ENCODE measurements at places on chromosomes 16 and 17.

DNA sequence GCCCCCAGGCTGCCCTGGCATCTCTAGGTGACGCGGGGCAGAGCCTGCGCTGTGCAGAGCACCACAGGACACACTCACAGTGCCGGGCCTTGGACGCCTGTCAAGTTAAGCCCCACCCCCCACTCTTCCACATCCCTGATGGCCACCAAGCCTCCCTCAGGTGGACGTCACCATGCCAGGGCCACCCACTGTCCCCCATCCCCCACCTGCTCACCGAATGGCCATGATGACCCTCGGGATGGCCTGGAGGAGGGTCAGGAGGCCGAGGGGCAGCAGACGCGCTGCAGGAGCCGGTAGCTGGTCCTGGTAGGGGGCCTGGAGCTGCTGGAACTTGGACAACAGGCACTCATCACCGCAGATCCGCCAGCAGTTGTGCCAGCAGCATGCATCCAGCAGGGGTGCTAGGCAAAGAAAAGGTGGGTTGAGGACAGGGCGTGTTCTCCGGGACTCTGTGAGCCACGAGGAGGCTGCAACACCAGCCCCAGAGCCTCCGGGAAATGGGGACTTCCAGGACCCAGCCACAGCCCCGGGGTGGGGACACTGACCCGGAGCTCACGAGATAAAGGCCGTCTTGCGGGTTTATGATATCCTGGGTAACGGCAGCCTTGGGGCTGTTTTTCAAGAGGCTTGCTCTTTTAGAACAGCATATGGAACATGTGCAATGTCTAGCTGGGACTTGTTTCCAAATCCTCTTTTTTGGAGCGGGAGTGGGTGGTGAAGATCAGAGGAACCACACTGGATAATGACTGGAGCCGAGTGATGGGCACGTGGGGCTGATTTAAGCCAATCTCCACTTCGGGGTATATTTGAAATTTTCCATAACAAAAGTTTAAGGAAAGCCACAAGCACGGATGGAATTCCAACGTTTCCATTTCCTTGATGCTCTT, 11.4 kb downstream of the C16orf95 start:
- no peak for DNase-seq

DNA sequence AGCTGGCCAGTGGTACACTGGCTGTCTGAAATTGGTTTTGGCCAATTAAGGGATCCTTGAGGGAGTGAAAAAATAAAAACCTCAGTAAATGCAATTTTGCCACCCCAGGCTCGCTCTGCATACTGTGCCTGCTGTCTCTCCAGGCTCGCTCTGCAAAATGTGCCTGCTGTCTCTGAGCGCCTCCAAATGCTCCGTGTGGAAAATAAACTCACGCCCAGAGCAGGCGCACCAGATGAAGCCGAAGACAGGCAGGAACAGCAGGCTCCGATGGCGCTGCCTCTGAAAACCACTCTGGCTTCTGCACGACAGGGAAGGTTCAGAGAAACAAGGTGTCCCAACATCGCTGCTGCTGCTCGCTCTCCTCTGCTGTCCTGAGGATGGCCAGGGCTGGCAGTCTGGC, 29.1 kb downstream of the SNN start:
- DNase-seq, result no peak

GRCh38 chr17:8465759-8466158, 30.1 kb downstream of the NDEL1 start:
- no peak for DNase-seq

- no peak for DNase-seq
Measured at GRCh38 chr16:71867939-71868338, 16.0 kb downstream of the ZNF821 start.

- no peak for DNase-seq
Measured at GRCh38 chr17:77489239-77489892, 348.6 kb downstream of the SEC14L1 start.

DNA sequence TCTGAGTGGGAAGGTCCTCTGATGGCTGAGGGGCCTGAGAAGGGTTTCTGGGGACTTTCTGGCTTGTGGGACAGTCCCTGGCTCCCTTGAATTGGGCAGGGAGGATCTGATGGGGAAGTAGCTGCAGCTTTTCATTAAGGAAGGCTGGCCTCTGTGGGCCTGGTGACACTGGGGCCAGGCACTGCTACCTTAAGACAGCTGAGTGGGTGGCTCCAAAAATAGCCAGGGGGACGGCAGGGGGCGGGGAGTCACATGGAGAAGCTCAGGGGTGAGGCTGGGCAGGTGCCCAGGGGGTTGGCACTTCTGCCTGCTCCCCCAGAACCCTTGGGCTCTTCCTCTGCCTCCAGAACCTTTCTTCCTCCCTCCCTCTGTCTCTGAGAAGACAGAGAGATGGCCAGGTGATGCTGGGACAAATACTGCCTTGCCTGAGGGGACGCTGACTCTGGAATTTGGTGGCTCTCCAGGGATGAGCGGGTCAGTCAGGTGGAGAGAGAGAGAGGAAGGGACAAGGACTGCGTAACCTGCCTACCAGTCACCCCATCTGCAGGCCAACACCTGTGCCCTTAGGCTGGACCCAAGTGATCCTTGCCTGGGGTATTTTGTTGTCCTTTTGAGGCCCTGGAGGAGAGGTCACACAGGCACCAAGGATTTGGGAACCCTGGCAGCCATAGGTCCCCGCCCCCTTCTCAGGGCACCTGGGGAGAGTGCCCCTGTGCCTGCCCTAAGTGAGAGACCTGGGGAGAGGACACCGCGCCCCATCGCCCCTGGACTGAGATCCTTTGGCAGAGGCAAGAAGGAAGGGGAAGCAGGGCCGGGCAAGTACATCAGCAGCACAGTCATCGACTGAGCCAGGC, 1.7 kb upstream of the SGCA start:
- DNase-seq, result no peak

- DNase-seq, result no peak
Measured at GRCh38 chr16:89815639-89816348, 653 bp downstream of the FANCA start.

GRCh38 chr17:72273289-72274056, 152.7 kb downstream of the SOX9 start:
- DNase-seq, result no peak

- DNase-seq, result no peak
Measured at GRCh38 chr16:49085686-49086085, 196.0 kb downstream of the CBLN1 start.

- DNase-seq, result no peak
Measured at GRCh38 chr17:51703361-51704341, 443.3 kb downstream of the UTP18 start.

DNA sequence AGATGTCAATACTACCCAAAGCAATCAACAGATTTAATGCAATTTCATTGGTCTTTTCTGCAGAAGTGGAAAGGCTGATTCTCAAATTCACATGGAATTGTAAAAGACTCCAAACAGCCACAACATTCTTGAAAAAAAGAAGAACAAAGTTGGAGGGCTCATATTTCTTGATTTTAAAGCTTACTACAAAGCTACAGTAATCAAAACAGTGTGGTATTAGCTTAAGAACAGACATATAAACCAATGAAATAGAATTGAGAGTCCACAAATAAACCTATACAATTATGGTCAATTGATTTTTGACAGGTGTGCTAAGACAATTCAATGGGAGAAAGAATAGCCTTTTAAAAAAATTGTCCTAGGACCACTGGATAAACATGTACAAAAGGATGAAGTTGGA, 14.4 kb upstream of the ABCC1 start:
- no peak for DNase-seq

- DNase-seq, result no peak
Measured at GRCh38 chr17:42362245-42362961, 25.8 kb downstream of the STAT3 start.

- no peak for DNase-seq
Measured at GRCh38 chr17:13619462-13619861, 17.7 kb upstream of the HS3ST3A1 start.

- no peak for DNase-seq
Measured at GRCh38 chr16:83110269-83110668, 483.5 kb downstream of the CDH13 start.

- peak; percentile 51 for DNase-seq
Measured at GRCh38 chr17:47850692-47851573, at the start of gene SP6. Gene SP6 (minus strand): TSS chr17:47851163. CDS start chr17:47848429, 2,734 bp downstream.

GRCh38 chr16:87134628-87134995, 182.6 kb downstream of the C16orf95 start:
- DNase-seq, result no peak

- no peak for DNase-seq
Measured at GRCh38 chr17:63819131-63819530, 8.1 kb upstream of the PSMC5 start.

GRCh38 chr17:65544672-65545071, 16.8 kb downstream of the AXIN2 start:
- no peak for DNase-seq
